ENCODE measurements at places on chromosomes 12 and 14.

DNA sequence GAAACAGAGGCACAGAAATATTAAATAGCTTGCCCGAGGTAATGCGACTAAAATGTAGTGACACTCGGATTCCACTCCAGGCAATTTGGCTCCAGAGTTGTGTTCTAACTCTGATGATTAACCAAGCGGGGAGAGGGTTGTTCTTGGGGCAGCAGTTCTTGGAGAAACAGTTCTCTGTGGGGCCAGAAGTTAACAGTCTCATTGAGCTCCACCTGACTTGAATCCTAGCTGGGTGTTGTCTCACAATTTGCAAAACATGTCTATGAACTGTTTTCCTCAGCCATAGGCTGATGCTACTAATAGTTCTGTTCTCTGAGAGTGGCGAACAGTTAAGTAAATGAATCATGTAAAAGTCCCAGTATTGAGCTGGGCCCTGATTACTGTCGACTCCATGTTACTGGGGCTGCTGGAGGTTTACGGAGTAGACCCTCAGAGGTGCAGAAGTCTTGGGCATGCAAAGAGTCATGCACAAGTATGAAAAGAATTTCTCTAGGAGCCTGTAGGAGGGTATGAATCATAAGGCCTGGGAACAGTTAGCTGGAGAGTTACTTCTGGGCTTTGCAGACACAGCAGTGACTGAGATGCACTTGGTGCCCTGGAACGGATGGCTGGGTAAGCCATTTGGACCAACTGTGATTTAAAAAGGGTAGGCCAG, 15.4 kb upstream of the NIN start:
- DNase-seq = no peak

- DNase-seq = no peak
Measured at GRCh38 chr14:71304690-71305089, 397.4 kb downstream of the PCNX1 start.

DNA sequence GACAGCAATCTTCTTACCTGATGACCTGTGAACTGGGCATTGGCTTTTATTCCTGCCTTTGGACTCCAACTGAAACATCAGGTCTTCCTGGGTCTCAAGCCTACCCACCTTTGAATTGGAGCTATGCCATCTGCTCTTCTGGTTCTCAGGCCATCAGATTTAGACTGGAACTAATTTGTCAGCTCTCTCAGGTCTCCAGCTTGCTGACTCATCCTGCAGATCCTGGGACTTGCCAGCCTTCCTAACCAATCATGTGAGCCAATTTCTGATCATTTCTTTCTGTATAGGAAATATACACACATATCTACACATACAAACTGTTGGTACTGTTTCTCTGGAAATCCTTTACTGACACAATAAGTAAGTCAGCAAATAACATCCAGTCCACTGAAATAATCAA, 65.3 kb upstream of the TSPAN8 start:
- no peak for DNase-seq

DNA sequence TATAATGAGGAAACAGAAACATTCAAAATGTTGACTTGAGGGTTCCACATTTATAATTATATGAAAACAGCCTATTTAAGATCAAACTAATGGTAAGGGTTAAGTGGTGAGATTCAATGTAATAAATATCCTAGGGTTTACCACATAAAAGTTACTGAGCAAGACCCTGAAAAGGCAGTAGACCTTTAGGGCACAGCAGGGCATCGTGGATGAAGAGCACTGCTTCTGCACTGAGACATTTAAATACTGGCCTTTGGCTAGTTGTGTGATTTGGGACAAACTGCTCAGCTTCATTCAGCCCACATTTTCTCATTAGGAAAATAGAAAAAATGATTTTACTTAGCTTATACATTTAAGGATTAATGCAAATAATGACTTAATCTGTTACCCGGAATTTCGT, 42.0 kb downstream of the CNTN1 start:
- DNase-seq = no peak

DNA sequence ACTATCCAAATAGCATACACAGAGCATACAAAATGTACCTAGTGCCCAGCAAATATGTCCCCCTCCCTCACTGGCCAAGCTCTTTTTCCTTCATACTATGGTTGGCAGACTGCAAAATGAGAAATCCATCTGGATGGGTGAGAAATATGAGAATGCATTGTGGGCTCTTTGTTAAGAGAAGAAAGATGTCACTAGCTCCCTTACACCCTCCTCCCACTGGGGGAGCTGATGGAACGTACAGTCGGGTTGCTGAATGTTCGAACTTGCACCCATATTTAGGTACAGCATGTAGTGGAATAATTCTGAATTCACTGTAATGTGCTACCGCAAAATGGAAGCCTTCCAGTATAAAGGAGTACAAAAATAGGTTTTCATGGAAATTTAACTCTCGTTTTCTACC, 377.4 kb downstream of the GRIN2B start:
- DNase-seq = no peak
